ENCODE measurements at places on chromosomes 3 and 15.

DNA sequence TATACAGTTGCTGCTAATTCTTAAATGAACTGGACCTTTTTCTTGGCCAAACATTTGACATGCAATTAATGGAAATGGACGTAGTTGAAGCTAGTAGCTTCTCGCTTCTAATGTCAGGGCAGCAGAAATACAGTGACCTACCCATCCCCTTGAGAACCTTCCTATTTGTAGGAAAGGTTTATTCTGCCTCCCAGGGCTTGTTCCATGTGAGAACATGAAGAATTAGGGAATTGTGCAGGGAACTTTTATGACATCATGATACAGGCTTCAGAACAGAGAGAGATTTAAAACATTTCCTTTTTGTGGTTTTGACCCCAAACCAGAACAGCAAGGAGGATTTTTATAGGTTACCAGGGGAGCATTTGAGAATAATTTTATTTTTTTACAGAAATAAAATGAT lies 406.6 kb upstream of the PPP2R3A start:
- peak; percentile 45 for DNase-seq

DNA sequence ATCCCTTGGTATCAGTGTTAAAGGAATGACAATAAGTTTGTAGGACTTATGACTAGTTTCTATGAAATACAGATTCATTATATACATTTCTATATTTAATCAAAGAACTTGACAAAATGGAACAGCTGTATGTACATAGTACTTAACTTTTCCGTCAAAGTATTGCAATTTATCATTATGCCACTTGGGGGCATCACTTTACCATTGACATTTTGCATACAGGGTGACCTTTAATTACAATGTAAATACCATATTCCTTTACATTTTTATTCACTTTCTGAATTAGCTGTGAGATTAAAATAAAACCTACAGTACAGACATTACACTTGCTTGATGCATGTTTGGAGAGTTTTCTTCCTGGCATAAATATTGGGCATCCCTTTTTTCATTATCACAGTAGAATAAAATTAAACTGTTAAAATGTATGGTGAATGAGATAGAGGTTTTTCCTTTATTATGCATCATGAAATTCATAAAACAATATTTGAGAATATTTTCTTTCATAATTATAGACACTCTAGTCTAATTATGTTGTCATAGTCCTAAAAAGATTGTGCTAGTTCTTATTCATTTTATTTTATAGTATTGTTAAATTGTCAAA lies 6.9 kb downstream of the NEK11 start:
- peak; percentile 45 for DNase-seq

GRCh38 chr15:50315814-50316630 lies 39.0 kb downstream of the GABPB1 start:
- DNase-seq: peak; percentile 42

DNA sequence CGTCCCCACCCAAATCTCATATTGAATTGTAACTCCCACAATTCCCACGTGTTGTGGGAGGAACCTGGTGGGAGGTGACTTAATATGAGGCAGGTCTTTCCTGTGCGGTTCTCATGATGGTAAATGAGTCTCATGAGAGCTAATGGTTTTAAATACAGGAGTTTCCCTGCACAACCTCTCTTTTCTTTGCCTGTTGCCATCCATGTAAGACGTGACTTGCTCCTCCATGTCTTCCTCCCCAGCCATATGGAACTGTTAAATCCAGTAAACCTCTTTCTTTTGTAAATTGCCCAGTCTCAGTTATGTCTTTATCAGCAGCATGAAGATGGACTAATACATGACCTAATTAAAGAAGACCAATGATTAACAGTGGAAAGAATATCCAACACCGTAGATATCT lies 56.6 kb downstream of the SSR3 start:
- no peak for DNase-seq

DNA sequence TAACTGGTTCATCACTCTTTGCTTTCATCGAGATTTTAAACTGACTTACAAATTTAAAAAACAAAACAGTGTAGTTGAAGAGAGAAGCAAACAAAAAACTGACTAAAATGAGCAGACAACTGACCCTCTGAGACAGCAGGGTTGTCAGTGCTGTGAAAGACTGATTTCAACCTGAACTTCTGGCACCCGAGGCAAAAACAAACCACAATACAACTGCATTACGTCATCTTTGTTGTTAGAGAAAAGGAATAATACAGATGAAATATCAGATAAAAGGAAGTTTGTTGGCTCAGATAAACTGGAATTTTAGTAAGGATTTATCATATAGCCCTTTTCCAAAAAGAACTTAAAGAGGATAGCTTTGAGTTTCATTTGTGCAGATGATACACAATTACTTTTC lies 51.1 kb downstream of the PARP15 start:
- no peak for DNase-seq
